NCI-H774 (cell line): ENCODE measurements at places on chromosomes 5 and 9.

DNA sequence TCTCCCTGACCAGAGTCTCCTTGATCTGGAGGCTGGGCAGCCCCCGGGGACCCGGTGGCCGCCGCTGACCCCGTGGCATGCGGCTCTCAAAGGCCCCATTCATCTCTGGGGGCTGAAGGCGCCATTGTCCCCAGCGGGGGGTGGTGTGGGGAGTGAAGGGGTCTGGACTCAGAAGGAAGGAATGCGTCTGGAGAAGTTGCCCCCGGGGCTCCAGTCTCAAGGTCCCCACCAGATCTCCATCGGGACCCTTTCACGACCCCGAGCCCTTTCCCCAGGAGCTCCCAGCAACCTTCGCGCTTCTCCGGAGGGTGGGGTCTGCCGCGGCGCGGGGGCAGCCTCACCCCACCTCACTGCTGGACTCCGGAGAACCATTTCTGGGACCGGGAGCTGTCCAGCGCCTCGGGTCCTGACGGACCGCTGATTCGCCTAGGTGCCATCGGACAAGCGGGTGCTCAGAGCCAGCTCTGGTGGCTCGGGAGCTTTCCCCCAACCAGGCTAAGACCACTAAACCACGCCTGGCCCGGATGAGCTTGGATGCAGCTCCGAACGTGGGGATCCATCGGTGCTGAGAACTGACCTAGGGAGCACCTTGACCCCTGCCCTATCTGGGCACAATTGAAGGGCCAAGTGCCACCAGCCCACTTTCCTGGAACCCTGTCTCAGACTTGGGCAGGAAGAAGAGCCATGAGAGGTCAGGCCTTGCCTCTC lies 5.1 kb upstream of the PCDH1 start:
- no peak for DNase-seq

GRCh38 chr5:175894793-175895192 lies 23.4 kb downstream of the CPLX2 start:
- DNase-seq: no peak

GRCh38 chr5:66440202-66440680 lies 156.0 kb upstream of the MAST4 start:
- no peak for DNase-seq

- no peak for DNase-seq
These were observed 2.8 kb downstream of the PDE6A start for GRCh38 chr5:149941795-149942194.

DNA sequence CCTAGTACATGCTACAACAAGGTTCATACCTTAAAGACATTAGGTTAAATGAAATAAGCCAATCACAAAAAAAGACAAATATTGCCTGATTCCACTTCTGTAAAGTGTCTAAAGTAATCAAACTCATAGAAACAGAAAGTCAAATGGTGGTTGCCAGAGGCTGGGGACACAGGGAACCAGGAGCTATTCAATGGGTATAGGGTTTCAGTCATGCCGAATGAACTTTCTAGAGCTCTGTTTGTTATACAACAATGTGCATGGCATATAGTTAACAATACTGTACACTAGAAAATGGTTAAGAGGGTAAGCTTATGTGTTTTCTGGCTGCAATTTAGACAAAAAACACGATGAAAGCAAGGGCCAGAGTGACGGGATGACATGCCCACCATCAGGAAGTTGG lies 70.8 kb upstream of the EGFLAM start:
- DNase-seq: no peak
